Skin of body (tissue), 3 donors: ENCODE measurements at places on chromosomes 13 and 19.

DNA sequence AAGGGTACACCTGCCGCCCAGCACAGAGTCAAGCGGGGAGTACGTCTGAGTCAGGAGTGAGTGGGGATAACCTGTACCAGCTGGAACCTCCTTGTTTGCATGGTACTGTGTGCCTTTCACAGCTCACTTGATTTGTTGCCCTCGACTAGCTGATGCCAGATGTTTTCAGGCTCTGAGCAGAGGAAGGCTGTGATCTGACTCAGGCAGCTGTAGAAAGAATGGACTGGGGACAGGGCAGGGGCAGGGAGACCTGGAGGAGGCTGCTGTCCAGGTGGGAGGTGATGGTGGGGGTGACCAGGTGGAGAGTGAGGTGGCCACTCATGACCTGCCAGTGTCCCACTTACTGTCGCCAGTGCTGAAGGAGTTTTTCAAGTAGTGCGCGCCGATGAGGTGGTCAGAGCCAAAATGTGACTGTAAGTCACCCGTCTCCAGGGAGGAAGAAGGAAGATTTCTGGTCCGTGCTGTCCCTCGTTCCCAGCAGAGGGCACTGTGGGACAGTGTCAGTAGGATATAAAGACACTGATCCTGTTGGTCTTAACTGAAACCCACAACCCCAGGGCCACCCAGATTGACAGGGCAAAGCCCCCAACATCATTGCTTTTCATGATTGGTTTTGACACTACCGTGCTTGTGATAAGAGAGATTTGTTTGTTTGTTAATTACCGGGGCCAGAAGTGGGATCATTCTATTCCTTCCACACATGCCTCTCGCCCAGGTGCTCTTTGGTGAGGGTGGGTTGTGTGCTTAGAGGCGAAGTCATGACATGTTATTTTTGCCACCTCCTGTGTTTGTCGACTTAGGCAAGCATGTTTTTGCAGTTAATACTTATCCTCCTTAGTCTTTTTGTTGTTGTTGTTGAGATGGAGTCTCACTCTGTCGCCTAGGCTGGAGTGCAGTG lies 128.4 kb downstream of the DPF1 start:
- peak; percentile 9 for DNase-seq

DNA sequence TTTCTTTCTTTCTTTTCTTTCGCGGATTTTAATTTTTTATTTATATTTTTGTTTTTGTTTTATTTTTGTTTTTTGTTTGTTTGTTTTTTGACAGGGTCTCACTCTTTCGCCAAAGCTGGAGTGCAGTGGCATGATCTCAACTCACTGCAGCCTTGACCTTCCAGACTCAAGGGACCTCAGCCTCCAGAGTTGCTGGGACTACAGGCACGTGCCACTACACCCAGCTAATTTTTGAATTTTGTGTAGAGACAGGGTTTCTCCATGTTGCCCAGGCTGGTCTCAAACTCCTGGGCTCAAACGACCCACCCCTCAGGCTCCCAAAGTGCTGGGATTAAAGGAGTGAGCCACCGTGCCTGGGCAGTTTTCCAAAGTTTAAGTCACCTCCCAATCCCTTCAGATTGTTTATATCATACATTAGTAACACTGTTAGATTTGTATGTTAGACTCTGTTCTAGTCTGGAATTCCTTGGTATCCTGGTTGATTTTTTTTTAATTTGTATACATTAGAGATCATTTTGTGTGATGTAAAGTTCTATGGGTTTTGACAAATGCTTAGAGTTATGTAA lies 597.3 kb downstream of the DCT start:
- DNase-seq, result no peak

- no peak for DNase-seq
Observed at GRCh38 chr13:94319501-94319900, 160.0 kb downstream of the DCT start.

GRCh38 chr19:53388904-53389303 lies 6.0 kb upstream of the ZNF765 start:
- DNase-seq, result no peak

DNA sequence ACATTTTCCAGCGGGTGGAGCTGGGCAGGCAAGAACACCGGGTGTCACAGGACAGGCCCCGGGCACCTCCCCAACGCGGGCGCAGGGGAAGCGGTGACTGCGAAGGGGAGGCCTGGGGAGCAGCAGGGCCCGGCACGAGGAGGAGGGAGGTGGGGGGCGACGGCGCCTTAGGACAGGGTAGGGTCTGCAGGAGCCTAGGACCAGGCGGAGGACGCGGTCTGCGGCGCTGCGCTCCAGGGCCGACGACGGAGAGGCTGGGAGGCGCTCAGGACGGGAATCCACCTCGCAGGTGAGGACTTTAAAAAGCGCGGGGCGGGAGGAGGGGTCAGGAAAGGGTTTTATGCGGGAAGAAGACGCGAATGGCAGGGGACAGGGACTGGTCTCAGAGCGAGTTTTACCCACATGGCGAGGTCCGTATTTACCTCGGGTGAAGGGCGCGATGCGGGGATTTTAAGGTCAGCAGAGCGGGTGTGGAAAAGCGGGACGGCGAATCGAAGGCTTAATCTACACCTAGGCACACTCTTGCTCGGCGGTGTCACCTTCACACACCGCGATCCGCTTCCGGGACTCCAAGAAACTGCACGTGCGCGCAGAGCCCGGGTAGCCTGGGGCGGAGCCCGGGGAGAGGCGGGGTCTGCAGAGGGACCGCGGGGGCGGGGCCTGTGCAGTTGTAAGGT lies 13.5 kb downstream of the ERVV-2 start:
- DNase-seq, result no peak

DNA sequence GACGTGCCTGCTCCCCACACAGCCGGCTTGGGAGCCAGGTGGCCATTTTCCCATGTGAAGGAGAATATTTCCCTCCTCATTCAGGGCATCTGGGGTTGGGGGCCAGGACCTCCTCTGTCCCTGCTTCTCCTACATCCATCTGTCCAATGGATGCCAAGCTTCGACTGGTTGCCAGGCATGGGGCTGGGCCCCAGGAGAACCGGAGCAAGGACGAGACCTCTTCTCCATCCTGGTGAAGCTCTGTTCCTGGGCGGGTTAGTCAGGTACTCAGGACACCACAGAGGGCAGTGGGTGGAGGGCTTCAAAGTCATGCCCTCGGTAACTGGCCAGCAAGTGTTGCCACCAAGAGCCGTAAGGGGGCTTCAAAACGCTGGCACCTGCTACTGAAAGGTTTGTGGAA lies 22.3 kb upstream of the SLC15A1 start:
- DNase-seq, result no peak

GRCh38 chr13:49214917-49215376 lies 5.2 kb upstream of the MLNR start:
- DNase-seq, result no peak

DNA sequence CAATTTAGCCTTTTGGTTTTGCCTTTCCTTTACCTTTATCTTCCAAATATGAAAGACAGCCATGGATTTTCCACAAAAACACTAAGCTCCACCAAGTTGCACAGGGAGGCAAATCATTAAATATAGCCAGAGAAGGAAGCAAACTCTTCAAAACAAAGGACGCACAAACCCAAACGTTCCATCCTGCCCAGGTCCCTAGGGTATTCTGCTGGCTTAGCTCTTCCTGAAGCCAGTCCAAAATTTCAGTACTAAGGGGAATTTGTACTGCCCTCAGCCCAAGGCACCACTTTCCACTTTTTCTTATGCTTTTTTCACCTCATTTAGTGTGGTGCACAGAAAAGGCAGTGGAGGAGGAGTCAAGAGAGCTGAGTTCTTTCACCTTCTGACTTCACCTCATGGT lies 169.9 kb downstream of the FLT1 start:
- DNase-seq, result no peak

GRCh38 chr19:46722421-46723022 lies 5.6 kb upstream of the PRKD2 start:
- DNase-seq, result no peak

- DNase-seq, result no peak
Observed at GRCh38 chr19:9627856-9628255, 6.8 kb upstream of the ZNF561 start.

DNA sequence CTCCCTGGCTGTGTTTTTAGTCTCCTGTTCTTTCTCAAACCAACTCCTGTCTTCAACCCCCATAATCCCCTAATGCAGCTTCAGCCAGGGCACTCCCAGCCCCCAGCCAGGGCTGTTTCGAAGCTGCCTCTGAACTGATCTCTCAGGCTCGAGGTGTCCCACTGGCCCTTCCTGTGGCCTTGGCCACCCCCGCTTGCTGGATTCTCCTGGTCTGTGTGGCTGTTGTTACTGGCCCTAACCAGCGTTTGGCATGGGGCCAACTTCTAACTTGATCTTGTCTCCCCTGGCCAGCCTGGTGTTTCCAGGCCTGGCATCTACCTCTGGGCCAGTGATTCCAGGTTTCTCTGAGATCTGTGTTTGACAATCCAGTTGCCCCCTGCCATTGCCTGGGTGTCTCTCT lies 11.0 kb downstream of the XAB2 start:
- DNase-seq, result no peak

GRCh38 chr19:55208880-55209692 lies at the start of gene PTPRH:
Gene PTPRH, minus strand, starts transcription at chr19:55209501. Its CDS starts 68 bp downstream, at chr19:55209433.
- DNase-seq, result no peak

- DNase-seq, result no peak
Observed at GRCh38 chr19:19033176-19033425, 216 bp downstream of the SUGP2 start.

GRCh38 chr13:100961186-100961585 lies 286.6 kb upstream of the TMTC4 start:
- no peak for DNase-seq

DNA sequence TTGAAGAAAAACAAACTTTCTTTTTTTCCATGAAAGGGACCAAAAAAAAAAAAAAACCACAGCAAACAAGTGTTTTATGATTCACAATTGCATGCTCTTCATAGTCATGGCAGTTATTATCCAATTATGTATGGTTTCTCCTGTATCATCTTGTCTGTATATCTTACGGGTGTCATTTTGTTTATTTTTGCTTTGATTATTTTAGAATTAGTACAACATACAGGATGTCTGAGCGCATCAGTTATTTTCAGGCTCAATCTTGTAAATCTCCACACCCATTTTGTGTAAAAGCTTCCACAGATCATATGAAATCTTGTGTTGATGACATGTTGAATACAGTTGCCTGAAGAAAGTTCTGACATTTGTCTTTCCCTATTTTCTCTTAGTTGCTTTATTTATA lies 280.3 kb downstream of the KLF5 start:
- no peak for DNase-seq

GRCh38 chr13:95035311-95036109 lies 265.7 kb downstream of the ABCC4 start:
- no peak for DNase-seq

DNA sequence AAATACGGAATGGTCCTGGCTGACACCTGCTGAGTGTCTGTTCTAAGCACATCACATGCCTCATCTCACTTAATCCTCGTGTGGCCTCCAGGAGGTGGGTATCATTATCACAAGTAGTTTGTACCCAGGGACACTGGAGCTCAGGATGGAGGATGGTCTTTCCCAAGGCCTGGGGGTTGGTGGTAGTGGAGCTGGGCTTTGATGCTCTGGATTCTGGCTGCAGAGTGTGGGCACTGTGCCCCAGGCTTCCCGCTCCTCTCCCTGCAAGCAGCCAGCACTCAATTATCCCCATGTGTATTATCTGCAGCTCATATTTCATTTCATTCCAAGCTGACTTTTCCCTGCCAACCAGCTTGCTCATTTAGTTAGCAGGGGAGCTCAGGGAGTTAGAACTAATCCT lies 52.1 kb downstream of the SIAH3 start:
- peak; percentile 7 for DNase-seq

DNA sequence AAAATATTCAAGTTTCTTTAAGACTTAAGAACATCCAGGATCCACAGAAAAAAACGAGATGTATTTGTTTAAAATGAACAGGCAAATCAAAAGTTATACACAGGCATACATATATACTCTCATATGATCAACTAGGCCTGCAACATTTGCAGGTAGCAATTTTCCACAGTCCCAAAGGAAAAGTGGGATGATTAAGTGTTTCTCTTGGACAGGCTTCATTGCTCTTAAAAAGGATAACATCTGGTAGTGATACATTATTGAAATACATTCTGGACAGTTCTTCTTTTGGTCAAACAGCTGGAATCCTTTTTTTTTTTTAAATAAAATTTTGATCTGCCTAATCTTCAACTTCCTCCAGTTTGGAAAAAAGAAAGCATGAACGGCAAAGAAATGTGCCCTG lies 114.8 kb upstream of the TDRD3 start:
- peak; percentile 3 for DNase-seq

GRCh38 chr19:37691881-37692504 lies 27.6 kb downstream of the ZNF607 start:
- peak; percentile 88 for DNase-seq

GRCh38 chr19:47228937-47229675 lies 1.9 kb downstream of the BBC3 start:
- DNase-seq, result no peak

- peak; percentile 25 for DNase-seq
Observed at GRCh38 chr19:35641515-35642151, at the start of gene ETV2. Gene ETV2, plus strand, starts transcription at chr19:35641745. Its CDS starts 716 bp downstream, at chr19:35642461.

DNA sequence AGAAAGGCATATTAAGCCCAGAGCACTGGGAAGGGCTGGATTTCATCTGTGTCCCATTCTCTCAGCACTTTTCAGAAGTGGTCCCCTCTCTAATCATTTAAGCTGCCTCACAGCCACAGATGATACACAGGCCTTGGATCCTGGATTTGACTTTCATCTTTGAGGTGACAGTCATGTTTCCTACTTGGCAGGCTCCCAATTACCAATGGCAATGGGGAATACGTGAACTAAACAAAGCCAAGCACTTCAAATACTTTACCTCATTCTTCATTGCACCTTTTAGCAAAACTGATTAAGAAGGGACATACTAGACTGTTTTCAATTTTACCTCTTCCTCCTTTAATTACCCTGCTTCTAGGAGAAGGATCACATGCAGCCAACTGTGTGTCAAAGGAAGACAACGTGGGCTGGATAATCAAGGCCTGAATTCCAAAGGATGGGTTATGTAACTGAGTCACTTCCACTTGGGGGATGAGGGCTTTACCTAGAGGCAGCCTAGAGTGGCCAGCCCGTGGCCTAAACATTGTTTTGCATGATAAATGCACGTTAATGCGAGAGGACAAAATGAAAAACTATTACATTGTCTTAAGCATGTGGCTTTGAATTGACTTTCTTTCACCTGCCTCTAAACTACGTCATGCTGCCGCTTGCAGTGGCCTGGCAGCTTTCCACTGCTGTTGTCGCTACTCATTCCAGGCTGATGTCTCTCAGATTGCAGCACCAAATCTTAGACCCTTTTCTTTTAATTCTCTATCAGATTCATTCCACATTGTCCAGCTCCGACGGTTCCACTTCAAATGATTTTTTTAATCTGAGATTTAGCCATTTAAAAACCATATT lies 95.0 kb downstream of the KCTD12 start:
- no peak for DNase-seq

- peak; percentile 27 for DNase-seq
Observed at GRCh38 chr13:113947311-113948033, 26.4 kb downstream of the C13orf46 start.
